ENCODE measurements at places on chromosomes 2 and 18. TPM values are rescaled to one million over a fixed set of nuclear protein-coding genes. Genes with fewer than 3 reads are reported as not detected.

Gene SPR
- total RNA-seq: 53.5 TPM

DNA sequence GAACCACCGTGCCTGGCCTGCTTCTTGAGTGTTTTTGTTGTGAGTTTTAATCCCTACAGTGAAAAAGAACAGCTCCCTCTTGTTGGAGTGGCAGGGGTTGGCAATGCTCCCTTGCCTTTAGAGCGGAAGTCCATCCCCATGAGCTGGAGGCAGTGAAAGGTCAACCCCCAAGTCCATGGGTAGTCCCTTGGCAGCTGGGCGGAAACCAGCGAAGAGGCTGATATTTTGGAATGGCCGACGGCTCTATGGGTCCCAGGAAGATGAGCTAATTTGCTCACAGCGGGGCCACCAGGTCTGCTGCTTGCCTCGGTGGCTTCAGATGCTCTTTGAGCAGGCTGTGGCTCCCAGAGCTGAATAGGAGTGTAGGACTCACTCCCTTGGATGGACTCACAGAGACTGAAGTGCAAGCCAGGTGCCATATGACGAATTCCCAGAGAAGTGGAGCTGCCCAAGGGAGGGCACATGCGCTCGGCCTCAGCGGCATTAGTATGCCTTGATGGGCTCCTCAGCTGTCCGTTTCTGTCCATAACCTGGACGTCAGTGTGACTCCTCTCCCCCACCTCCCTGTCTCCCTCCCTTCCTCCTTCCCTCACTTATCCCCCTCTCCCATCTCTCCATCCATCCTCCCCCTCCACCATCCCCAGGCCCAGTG lies 25.4 kb upstream of the RHOB start:
- DNase-seq: no peak

DNA sequence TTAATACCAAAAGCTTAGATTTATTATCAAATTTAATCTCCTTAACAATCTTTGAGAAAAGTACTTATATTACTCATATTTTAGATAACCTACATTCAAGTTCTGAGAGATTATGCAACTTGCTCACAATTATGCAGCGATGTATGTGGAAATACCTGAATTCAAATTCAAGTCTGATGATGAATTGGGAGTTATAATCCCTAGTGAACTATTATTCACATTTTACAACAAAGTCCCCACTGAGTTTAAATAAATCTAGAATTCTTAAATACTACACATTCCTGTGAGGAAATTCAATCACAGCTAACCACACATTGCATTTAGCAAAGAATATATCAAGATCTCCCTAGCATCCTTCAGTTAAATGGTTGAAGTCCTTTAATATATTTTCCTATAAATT lies 278.4 kb downstream of the NOL4 start:
- no peak for DNase-seq

GRCh38 chr2:42877511-42877910 lies 85.1 kb upstream of the HAAO start:
- DNase-seq: no peak

GRCh38 chr2:216694082-216694825 lies 1.1 kb downstream of the IGFBP5 start:
- peak; percentile 66 for DNase-seq

Gene B3GNT7
- 2.4 TPM for total RNA-seq

- DNase-seq: peak; percentile 34
These were observed 26.6 kb downstream of the BIN1 start for GRCh38 chr2:127080226-127080937.

Gene SESTD1
- total RNA-seq: 33.7 TPM

Gene LIPG
- total RNA-seq: not detected

Gene NFE2L2
- 50.7 TPM for total RNA-seq

DNA sequence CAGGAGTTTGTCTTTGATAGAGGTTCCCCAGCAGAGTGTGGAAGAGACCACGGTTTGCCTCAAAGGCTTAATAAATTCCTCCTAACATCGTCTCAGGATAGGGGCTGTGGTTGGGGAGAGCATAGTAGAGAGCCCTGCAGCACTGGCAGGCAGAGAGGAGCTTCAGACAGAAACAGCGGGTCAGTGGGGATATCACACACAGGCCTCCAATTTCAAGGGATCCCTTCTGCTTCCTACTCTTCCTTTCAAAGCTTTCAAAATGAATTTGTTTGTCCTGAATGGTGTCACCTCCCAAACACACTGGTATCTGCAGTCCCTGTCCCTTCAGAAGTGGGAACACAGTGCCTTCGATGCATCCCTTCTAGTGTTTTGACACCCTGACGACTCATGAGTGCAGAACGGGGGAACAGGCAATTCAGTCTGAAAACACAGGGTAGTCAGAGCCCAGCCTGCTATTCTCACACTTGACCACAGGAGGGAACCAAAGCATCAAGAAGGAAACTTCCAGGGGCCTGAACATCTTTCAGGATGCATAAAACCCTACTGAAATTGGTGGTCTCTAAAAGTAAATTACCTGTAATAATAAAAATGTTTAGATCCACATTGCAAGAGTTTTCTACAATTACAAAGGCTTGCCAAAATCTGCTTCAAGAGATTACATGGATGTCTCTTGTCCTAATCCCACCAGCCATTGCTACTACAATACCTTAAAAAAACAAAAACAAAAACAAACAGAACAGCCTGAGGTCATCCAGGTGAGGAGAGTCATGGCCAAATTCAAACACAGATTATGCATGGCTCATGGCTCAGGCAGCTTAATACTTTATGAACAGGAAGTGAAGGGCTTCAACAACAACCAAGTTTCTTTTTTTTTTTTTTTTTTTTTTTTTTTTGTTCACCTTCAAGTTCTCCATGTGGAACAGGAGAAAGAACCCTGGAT lies 49.8 kb downstream of the SLC14A2 start:
- no peak for DNase-seq

GRCh38 chr2:113185664-113186432 lies 12.1 kb downstream of the PSD4 start:
- DNase-seq: no peak

GRCh38 chr2:203718087-203718486 lies 11.6 kb downstream of the CD28 start:
- no peak for DNase-seq

GRCh38 chr2:205011031-205011430 lies 465.8 kb downstream of the PARD3B start:
- DNase-seq: no peak

DNA sequence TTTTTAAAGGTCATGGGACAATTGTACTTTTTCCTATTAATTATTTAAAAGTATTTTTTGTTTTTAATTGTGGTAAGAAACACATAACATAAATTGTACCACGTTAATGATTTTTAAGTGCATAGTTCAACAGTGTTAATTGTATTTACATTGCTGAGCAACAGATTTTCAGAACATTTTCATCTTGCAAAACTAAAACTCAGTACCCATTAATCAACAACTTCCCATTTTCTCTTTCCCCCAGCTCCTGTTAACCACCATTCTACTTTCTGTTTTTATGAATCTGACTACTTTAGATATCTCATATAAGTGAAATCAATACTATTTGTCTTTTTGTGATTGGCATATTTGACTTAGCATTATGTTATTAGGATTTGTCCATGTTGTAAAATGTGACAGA lies 483.9 kb upstream of the ZNF804A start:
- no peak for DNase-seq

Gene SERPINB8
- total RNA-seq: 2.3 TPM

Gene PPP1R1C
- 33.1 TPM for total RNA-seq

Gene MYO5B
- 0.44 TPM for total RNA-seq

Gene SIGLEC15
- 0.19 TPM for total RNA-seq

- no peak for DNase-seq
These were observed 26.9 kb downstream of the GALM start for GRCh38 chr2:38692636-38693318.

- no peak for DNase-seq
These were observed 53.3 kb upstream of the ACAA2 start for GRCh38 chr18:49866680-49867079.

GRCh38 chr2:205771031-205771430 lies 88.7 kb downstream of the NRP2 start:
- no peak for DNase-seq

DNA sequence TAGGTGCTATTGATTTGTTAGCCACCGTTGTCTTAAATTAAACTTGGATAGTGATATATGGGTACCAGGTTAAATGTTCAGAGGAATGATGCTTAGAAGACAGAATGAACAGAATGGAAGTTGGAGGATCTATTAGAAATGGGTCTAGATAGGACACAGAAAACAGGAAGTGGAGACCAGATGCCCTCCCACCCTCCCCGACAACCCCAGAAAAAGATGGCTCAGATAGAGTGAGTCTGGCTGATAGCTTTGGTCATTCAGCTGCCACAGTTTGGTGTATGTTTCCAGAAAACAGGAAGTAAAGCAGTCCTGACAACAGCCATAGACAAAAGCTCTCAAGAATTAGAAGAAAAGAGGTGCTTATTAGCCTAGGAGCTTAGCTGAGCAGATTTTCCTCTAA lies 71.5 kb upstream of the DSG1 start:
- no peak for DNase-seq

- no peak for DNase-seq
These were observed 14.9 kb downstream of the DPP4 start for GRCh38 chr2:162058973-162059668.

Gene RND3
- total RNA-seq: 26.9 TPM

DNA sequence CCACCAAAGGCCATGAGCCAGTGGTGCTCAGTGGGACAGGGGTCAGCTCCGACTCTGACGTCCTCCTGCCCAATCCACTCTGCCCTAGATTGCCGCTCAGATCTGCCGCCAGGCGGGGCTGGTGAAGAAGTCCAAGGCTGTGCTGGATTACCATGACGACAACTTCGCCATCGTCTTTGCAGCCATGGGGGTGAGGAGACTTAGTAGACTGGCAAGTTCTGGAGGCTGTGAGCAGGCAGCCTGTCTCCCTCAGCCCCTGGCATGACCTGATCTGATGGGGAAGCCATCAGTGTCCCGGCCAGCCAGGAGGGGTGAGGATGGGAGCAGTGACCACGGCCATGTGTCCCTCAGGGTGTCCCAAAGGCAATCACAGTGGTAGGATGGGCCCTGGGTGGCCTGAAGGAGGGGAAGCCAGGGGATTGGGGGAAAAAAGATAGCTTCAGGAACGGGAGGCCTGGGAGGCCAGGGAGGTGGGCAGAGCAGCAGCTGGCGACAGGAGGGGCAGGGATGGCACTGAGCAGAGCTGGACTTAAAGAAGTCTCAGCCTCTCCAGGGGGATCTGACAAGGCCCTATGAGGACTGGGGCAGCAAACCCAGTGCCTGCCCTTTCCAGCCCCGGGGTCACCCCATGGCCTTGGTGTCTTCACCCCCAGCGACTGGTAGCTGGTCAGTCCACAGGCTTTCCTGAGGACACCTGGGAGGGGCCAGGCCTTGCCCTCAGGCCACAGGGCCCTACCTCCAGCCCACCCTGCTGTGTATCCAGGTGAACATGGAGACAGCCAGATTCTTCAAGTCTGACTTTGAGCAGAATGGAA lies 17.4 kb upstream of the ANKRD53 start:
- DNase-seq: no peak

GRCh38 chr2:48607307-48608014 lies 10.2 kb upstream of the GTF2A1L start:
- no peak for DNase-seq

Gene SFXN5
- 9.9 TPM for total RNA-seq

Gene UGT1A5
- total RNA-seq: not detected

Gene ROCK2
- total RNA-seq: 30.2 TPM

DNA sequence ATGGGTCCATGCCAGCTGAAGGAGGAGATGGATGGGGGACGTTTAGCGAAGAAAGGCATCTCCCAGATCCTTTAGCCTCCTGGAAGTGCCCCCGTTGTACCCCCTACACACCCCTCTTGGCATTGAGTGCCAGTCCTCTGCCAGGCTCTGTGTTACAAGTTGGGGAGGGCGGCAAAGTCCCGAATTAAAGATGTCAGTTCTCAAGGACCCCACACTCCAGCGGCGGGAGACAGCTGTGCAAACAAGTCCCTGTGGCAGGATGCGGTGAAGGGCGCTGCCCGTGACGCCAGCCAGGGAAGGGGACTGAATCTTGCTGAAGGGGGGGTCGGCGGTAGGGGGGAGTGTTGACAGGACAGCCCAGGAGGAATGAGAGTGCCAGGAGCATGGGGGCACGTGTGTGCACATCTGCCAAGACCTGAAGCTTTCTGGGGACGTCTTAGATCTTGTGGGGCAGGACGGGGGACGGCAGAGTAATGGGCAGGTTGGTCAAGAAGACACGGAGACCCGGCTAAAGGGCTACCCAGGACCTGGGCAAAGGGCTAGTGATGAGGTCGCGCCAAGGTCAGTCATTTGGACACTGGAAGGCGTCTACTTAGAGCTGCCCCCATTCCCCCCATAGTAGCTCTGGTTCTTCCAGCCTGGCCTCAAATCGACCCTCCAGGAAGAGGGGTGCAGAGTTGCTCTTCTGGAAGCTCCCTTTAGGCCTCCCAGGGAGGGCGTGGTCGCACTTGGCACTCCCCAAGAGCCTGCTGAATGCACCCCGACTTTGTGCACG lies 2.8 kb upstream of the CTDSP1 start:
- peak; percentile 84 for DNase-seq

Gene GCG
- not detected for total RNA-seq

DNA sequence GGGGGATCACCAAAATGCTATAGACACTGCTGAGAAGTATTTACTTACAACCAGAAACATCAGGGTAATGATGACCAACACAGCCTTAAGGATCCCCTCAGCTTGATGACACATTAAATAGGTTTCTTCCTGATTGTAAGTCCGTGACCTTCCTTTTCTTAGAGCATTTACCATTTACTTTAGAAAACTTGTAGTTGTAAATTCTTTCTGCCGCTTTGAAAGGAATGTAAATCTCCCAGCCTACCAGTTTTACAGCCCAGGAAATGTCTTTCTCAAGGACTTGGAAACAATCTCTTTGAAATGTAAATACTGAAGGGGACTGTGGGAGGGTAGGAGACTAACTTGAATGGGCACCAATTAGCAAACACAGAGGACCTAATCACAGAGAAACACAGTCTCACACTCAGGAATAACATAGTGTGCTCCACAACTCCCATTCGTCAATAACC lies 278.6 kb downstream of the DSC3 start:
- no peak for DNase-seq

GRCh38 chr2:190467575-190468083 lies 59.5 kb downstream of the MFSD6 start:
- no peak for DNase-seq

All from left ventricle myocardium inferior (tissue), 1 donor.